ENCODE measurements at places on chromosomes 7 and 10. TPM values are rescaled to one million over a fixed set of nuclear protein-coding genes. Genes with fewer than 3 reads are reported as not detected.

DNA sequence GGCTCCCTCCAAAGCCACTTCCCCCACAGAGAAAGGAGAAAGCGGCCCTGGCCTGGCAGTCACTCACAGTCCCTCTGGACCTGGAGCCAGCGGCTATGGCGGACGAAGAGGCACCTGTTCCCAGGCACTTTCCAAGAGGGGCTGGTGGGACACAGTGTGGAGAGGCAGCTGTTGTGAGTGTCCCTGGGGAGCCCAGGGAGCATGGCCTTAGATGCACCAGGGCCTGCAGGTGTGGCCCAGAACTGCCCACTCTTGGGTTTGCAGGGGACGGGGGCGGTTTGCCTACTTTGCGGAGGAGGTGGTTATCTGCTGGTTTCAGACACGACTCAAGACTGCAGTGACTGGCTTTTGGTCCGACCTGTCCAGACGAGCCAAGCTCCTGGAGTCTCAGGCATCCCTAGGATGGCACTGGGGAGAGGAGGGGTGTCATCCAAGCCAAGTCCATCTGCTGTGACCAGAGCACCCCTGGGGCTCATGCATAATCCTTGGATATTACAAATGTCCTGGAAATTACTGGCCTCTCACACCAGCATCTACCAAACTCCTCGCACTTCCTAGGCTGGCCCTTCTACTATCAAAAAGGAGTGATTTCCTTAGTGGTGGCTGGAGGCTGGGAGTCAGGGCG, 18.4 kb downstream of the CTBP2 start:
- DNase-seq: no peak

- DNase-seq: no peak
Measured at GRCh38 chr10:23859598-23859997, 349.3 kb upstream of the KIAA1217 start.

The EVX1 gene
- 1.1 TPM for total RNA-seq

The ITPRID1 gene
- total RNA-seq: not detected
